ENCODE measurements at places on chromosomes 6 and 20. TPM values are rescaled to one million over a fixed set of nuclear protein-coding genes. Genes with fewer than 3 reads are reported as not detected.

Gene OPRL1
- polyA plus RNA-seq, result 1.7 TPM

- no peak overlapping the region for H3K4me3 ChIP-seq
- no peaks in the 10 kb centered on the region for H3K4me1 ChIP-seq
- H3K36me3 ChIP-seq, result no peaks in the 10 kb centered on the region
Measured at GRCh38 chr20:17376031-17376430, 149.2 kb downstream of the PCSK2 start.

GRCh38 chr6:142055219-142055618 lies 77.5 kb upstream of the GJE1 start:
- H3K27me3 ChIP-seq, result no peaks in the 10 kb centered on the region
- H3K4me3 ChIP-seq, result no peak overlapping the region
- H3K4me1 ChIP-seq, result no peaks in the 10 kb centered on the region
- no peak for DNase-seq

GRCh38 chr6:129575378-129576118 lies 134.4 kb downstream of the ARHGAP18 start:
- H3K27me3 ChIP-seq, result no peaks in the 10 kb centered on the region
- H3K36me3 ChIP-seq, result peaks cover 8% of the 10 kb centered on the region
- H3K4me3 ChIP-seq, result no peak overlapping the region
- DNase-seq, result peak; percentile 9

GRCh38 chr20:24468401-24469115 lies 871 bp upstream of the SYNDIG1 start:
- no peaks in the 10 kb centered on the region for H3K36me3 ChIP-seq
- no peak overlapping the region for H3K27ac ChIP-seq
- no peak overlapping the region for H3K4me3 ChIP-seq
- no peak for DNase-seq
